ENCODE measurements at places on chromosomes 4 and X.

DNA sequence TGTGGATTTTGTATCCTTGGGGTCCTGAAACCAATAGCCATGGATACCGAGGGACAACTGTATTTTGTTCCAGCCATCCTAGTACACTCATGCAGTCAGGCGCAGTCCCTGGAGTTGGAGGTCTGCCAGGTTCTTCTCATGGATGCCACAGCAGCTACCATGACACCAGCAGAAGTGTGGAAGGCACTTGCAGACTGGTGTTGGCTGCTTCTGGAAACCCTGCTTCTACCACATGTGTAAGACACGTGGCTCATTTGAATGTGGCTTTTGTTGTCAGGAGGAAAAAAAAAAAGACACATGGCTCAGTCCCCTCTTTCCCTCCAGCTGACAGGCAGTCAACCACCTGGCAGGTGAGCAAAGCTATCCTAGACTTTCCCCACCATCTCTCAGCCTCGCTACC lies 19.4 kb downstream of the DRD5 start:
- no peak for DNase-seq

- DNase-seq: no peak
These were observed 19.1 kb downstream of the GALNT7 start for GRCh38 chr4:173187732-173188131.

- DNase-seq: no peak
These were observed 184.0 kb upstream of the ANK2 start for GRCh38 chr4:112865443-112865842.

DNA sequence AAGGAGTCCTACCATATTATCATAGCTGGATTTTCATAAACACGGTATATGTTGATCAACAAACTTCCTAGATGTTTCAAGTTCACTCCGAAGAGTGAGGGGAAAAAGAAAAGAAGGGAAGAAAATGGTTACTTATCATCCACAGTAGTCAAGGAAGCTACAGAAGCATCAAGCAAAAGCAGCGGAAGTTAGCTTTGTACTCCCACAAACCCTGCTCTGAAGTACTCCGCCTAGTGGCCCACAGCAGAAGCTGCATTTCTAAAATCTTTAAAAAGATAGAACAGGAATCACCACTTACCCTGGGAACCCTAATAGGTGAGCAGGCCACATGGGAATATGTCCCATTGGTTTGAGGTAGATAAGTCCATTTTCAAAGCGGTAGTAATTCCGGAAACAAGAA lies 28.5 kb upstream of the FRG1 start:
- DNase-seq: no peak

DNA sequence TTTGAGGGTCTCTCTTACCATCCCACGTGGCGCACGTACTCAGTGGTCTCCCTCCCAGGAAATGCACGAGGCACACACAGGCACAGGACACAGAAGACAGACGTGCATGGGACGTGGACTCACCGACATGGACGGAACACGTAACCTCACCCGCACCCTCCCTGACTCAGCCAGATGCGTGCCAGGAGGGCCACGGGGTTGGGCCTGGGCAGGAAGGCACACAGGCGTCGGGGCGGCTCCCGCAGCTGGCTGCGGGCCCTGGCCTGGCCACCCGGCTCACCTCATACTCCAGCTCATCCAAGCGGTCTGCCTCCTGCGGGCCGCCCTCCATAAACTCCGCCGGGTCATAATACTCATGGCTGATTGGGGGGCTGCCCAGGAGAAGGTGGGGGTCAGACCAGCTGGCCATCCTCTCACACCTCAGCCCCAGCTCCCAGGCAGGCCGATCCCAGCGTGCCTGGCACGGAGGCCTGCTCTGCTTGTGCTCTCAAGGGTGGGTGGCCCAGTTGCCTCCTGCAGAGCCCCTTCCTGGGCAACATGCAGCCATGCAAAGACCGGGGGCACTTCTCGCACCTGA lies 12.6 kb downstream of the SSR4 start:
- no peak for DNase-seq

DNA sequence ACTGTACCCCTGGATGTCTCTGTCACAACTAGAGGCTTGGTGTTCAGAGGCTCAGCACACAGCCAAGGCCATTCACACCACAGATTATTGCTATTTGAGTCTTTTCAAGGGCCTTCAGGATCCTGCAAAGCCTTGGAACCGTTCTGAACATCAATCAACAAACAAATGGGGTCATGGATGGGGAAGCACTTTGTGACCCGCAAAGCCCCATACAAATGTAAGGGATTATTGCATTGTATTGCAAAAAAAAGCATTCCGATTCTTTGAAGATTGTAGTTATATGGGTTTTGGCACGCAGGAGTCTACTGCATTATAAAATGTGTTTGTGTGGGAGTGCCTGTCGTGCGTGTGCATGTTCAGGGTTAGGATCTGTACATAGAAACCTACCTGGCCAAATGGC lies 17.3 kb upstream of the BCORL1 start:
- DNase-seq: no peak

DNA sequence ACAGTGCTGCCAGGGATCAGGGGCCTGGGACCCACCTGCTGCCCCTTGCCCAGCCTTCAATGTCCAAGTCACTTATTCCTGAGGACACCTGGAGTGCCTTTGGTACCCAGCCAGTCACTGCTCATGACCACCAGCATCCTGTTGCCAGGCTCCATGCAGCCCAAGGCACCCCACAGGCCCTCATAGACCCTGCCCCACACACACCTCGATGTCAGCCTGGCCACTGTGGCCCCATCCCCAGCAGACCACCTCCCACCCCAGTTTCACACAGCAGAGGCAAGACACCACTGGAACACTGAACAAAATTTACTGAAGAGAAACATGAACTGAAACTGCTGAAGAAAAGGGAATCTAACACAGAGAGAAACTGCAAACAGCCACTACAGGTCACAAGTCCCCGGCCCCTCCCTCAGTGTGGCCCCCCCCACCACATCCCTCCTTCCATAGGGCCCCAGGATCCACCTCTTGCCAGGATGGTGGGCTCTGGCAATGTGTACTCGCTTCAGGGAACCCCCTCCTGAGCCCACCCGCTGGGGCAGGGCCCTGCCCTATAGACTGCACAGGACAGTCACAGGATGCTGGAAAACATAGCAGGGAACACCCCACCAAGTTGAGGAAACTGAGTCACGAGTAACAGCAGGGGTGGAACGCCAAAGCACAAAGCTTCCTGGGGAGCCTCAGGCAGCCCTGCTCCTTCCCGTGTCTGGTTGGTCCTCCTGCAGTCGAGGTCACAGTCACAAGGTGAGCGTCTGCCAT lies 5.2 kb downstream of the PNMA5 start:
- no peak for DNase-seq

- DNase-seq: no peak
These were observed 1394.6 kb upstream of the AGA start for GRCh38 chr4:178836865-178837264.

DNA sequence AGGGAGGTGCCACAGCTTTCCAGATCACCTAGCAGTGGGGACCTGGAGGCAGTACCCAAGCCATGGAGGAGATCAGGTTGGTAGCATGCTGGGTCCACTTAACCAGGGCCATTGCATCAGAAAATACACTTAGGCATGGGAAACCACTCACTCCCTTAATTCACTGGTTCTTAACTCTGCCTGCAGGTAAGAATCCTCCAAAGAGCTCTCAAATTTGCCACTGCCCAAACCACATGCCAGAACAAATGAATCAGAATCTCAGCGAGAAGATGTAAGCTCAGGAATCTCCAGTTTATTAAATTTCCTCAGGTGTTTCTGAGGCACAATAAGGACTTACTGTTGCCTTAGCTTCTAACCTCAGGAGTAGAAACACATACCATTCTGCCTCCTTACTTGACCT lies 327.7 kb upstream of the RASGEF1B start:
- no peak for DNase-seq

DNA sequence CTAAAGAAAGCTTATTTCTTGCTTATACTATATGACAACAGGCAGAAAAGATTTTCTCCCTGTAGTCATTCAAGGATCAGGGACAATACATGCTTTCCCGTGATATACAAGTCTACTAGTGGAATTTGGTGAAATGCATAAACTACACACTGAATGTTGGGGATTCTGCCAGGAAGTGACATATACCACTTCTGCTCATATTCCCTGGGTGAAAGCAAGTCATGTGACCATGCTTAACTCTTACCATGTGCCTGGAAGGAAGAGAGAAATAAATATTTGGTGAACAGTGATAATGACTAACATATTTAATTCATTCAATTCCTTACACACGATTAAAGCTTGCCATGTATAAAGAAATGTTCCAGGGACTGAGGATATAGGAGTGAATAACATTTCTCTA lies 534.6 kb downstream of the PPARGC1A start:
- DNase-seq: no peak

GRCh38 chr4:88807499-88807898 lies 109.9 kb upstream of the NAP1L5 start:
- no peak for DNase-seq

DNA sequence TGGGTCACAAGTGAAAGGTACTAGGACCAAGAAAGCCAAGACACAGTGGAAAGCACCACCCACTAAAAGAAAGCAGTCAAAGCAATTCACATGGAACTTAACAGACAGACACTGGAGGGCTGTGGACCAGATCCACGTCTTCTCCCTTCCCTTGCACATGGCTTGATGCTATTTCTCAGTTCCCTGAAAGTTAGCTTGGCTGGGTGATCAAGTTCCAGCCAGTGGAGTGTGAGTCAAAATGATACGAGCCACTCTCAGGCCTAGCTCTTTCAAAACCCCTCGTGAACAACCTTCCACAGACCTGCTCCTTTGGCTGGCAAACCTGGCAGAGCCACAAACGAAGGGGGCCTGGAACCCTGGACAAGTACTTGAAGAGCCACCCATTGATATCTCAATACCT lies 52.0 kb downstream of the RELL1 start:
- no peak for DNase-seq

DNA sequence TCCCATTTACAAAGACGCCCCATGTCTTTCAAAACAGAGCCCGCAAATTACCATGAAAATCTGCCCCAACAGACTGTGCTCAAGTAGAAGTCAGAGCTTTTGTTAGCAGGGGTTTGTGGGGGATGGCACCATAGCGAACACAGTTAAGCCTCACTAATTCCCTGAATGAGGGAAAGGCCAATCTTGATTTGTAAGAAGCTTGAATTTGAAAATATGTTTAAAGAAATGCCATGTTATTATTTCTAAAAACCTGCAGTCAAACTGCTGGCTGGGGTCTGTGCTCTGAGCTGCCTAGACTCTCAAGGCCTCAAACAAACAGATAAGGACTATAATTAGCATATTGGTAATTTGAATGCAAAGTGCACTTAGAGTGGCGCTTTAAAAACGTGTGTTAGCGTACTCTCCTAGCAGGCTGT lies 9.4 kb upstream of the PAK3 start:
- no peak for DNase-seq

DNA sequence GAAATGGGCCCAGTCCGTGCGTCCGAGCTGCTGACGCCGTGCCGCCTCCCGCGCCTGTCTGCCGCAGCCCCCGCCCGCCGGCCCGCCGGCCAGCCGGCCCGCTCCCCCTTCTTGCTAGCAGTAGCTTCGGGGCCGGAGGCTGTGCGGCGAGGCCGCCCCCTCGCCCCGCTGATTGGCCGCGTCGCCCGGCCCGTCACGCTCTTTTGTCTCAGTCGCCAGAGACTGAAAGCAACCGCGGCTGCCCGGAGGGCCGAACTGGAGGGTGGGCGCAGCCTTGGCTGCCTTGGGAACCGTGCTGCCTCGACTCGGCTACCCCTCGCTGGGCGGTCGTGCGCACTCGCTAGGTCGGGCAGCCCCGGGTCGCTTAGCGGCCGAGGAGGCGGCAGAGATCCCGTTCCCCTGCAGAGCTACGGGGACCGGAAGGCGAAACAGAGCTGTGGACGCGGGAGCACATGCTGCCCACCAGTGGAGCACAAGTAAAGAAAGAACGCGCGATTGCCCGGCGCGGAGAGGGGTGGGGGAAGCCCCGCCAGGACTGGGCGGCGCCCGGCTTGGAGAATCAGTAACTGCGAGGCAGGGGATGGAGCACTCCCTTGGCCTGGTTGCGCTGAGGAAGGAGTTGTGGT lies at the start of gene ZCCHC18:
TSS of gene ZCCHC18 (plus strand) at position 198 of the 626 bp plus-strand sequence. CDS start 1,589 bp downstream, outside the sequence.
- DNase-seq: peak; percentile 11

DNA sequence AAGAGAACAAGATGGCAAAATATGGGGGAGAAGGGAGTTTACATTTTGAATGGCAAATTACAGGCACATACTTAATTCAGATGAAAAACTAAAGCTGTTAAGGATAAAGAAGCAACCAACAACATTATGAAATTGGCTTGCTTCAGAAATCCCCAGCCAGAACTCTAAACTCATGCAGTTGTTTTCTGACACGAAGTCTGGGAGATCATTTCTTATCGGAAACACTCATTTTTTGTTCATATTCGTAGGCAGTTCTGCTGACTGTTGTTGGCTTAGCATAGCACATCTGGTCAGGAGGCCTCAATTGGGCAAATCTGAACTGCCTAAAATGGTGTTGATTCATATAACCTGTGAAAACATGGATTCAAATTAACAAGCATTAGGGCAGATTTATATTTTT lies 33.0 kb upstream of the ARHGAP6 start:
- no peak for DNase-seq

DNA sequence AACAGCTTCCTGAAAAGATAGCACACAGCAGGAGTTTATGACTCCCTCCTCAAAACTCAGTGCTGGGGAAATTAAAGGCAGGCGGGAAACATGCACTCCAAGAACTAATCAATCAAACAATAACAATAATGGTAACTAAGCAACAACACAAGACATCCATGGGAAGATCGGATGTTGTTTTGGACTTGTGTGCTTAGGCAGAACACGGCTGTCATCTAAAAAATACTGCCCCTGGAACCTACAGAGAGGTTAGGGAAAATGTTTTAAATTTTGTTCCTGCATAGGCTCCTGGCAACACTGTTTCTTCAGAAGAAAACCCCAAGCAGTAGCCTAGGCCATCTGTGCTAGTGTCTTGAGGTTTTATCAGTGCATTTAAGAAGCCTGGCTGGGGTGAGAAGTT lies 1378.2 kb downstream of the STIM2 start:
- no peak for DNase-seq

DNA sequence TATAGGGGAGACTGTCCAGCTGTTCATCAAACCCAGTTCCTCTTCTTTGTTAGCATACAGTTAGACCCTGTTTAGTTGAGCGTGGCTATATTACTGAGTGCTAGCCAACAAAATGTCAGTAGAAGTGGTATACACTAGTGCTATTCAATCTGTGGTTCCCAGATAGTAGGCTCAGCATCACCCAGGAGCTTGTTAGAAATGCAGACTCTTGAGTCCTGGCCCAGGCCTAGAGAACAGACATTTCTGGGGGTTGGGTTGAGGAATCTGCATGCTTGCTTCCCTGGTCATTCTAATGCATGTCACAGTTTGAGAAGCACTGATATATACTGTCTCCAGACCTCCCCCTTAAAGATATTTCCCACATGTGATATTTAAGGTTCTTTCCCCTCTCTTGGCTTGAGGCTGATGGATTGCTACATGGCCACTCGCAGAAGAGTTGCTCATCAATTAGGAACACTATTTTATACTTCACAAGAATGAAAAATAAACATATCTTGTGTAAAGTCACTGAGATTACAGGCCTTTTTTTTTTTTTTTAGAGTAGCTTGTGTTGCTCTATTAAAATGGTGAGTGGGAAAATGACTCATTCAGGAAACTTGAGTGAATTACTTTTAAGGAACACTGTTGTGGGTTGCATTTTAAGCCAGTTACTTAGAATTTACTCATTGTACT lies 289.0 kb downstream of the STIM2 start:
- DNase-seq: no peak

GRCh38 chr4:116724249-116724648 lies 361.1 kb downstream of the TRAM1L1 start:
- DNase-seq: no peak

GRCh38 chrX:41822892-41823291 lies 98.9 kb downstream of the GPR82 start:
- no peak for DNase-seq
